ENCODE measurements at places on chromosomes 3 and 15.

- no peak for DNase-seq
Measured at GRCh38 chr3:118110211-118110610, 924.4 kb downstream of the IGSF11 start.

DNA sequence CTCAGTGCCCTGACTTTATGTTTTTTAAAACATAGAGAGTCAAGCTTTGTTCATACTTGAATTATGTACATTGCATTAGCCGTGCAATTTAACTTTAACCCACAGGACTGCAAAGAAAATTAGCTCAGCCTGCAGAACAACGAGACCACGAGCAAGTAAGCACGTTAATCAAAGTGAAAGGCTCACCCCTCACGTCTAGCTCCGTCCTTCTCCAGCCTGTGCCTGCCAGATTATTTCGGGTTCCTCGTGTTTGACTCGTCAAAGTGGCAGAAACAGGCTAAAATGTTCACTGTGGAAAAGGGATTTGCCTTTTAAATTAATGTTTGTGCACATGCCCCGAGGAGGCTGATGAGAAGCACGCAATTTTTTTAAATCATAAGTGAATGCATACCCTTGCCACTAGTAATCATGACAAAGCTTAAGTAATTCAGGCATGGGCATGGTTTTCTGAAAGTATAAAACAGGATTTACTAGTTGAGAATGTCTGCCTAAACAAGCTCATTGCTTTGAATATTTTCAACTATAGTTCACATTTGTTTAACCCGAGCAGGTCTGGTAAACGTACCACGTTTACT is 15.3 kb downstream of the ZBTB38 start:
- DNase-seq, result no peak

- no peak for DNase-seq
Measured at GRCh38 chr3:30778933-30779332, 115.5 kb downstream of the GADL1 start.

- no peak for DNase-seq
Measured at GRCh38 chr15:69253156-69253555, 45.6 kb upstream of the PAQR5 start.

- DNase-seq, result no peak
Measured at GRCh38 chr3:14146381-14147065, 21.7 kb downstream of the TMEM43 start.

GRCh38 chr15:80560601-80561400 is 134.3 kb upstream of the ABHD17C start:
- DNase-seq, result no peak

DNA sequence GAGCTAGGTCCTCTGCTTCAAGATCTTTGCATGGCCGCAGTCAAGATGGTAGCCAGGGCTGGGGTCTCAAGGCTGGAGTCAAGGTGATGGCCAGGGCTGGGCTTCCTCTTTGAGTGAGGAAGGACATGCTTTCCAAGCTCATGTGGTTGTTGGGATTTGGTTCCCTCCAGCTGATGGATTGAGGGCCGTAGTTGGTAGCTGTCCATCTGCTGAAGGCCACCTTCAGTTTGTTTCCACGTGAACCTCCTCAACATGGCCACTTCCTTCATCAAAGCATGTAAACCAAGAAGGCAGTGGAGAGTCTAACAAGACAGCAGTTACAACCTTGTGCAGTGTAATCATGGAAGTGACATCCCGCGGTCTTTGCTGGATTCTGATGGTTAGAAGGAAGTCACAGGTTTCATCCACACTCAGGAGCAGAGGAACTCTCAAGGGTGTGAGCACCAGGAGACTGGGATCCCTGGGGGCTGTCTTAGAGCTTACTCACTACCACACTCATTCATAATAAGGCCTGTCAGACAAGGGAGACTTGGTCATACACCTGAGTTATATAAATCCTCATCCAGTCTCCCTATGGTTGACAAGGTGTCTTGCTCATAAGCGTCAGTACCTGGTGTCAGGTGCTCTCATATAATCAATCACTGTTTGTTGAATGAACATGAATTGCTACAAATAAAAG is 42.1 kb downstream of the ABHD5 start:
- DNase-seq, result no peak

DNA sequence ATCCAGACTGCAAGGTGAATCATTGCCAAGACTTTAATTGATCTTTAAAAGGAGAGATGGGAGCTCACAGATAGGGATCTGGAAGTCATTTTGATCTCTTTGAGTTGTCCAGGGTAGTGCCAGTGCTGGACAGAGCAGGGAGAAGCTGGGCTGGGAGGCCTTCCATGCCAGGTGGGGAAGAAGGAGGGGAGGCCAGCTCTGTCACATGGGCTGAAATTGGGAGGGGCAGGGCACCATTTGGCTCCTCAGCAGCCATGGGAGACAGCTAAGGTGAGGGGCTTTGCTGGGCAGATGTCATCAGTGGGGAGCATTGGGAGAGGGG is 23.4 kb downstream of the SMAD6 start:
- no peak for DNase-seq

DNA sequence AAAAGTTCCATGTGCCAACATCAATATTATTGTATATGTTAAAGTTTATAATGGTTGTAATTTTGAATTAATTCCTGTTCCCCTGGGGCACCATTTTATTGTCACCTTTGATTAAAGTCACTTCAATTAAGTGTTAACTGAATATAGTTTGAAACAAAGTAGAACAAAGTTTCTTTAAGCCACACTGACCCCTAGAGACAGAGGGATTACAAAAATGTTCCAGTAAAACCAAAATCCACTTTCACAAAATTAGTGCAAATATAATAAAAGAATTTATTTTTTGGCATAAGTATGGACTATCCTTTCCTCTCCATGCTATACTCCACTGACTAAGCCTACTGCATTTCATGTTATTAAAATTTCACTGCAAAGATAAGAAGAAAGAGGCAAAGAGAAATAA is 123.9 kb downstream of the ZMAT3 start:
- DNase-seq, result no peak

DNA sequence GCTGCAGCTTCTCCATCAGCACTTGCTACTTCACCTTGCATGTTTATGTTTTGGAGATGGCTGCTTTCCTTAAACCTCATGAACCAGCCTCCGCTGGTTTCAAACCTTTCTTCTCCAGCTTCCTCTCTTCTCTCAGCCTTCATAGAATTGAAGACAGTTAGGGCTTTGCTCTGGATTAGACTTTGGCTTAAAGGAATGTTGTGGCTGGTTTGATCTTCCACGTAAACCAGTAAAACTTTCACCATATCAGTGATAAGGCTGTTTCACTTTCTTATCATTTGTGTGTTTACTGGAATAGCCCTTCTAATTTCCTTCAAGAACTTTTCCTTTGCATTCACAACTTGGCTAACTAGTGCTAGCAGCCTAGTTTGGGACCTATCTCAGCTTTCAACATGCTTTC is 11.7 kb upstream of the GNAT1 start:
- no peak for DNase-seq

Measured in breast epithelium (tissue), 4 donors.